ELR (cell line): ENCODE measurements at places on chromosomes 2 and 18.

GRCh38 chr2:177886824-177887223 lies 185.8 kb downstream of the PDE11A start:
- no peak for DNase-seq

DNA sequence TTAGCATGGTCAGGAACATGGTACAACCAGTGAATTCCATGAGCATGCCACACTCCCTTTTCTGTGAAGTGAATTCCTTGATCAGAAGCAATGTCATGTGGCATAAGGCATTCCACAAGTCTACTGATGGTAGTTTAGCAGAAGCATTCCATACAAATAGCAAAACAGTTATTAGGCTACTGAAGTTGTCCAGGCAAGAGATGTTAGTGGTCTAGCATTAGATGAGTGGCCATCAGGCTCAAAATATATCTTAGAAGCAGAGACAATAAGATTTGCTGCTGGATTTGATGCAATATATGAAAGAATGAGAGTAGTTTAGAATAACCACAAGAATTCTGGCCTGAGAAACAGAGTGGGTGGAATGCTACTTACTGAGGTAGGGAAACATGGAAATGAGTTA lies 355.3 kb upstream of the NRXN1 start:
- DNase-seq, result no peak

- peak; percentile 71 for DNase-seq
Observed at GRCh38 chr18:12236934-12237832, 17.0 kb upstream of the CIDEA start.

DNA sequence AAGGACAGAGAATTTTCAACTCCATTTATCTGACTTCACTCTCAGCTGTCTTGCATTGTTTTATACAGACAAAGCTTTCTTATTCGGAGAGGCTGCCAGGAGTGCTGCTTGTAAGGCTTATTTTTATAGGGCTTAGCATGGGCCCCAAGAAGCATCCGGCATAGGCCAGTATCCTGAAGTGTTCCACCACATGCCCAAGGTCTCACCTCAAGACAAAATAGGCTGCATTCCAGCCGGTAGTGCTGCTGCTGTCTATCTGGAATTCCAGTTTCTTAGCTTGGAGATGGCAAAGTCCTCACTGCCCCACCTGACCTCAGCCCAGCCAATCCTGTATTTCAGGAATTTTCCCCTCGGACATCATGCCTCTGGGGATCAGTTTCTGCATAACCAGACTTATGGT lies 47.6 kb upstream of the MCFD2 start:
- DNase-seq, result no peak

DNA sequence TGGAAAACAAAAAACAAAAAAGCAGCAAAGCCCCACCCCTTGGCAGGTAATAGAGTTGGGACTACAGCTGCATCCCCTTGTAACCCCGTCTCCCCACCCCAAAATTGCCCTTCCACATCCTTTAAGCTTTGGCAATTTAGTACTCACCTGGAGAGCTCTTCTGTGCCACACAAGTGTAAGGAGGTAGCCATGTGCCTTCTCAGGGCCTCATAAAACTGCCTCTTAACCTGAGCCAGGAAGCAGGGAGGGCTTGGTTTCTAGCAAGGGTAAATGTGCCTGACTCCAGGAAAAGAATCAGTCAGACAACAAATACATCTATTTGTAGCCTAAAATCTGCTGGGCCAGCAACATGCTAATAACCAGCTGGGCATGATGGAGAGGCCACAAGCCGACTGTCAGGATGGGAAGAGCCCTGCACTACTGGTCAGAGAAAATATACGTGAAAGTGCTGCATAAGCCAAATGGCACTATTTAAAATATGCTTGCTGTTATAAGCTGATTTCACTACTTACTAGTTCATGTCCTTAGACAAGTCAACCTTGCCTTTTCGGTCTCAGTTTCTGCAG lies 46.3 kb downstream of the NOP58 start:
- DNase-seq, result no peak

GRCh38 chr2:239431536-239431935 lies 30.7 kb upstream of the HDAC4 start:
- DNase-seq, result no peak

GRCh38 chr18:70363861-70364260 lies 75.0 kb downstream of the SOCS6 start:
- peak; percentile 71 for DNase-seq

- no peak for DNase-seq
Observed at GRCh38 chr2:85310330-85310729, 17.5 kb downstream of the TGOLN2 start.
